Fibroblast of mammary gland (primary cell): ENCODE measurements at places on chromosomes 16 and 17.

DNA sequence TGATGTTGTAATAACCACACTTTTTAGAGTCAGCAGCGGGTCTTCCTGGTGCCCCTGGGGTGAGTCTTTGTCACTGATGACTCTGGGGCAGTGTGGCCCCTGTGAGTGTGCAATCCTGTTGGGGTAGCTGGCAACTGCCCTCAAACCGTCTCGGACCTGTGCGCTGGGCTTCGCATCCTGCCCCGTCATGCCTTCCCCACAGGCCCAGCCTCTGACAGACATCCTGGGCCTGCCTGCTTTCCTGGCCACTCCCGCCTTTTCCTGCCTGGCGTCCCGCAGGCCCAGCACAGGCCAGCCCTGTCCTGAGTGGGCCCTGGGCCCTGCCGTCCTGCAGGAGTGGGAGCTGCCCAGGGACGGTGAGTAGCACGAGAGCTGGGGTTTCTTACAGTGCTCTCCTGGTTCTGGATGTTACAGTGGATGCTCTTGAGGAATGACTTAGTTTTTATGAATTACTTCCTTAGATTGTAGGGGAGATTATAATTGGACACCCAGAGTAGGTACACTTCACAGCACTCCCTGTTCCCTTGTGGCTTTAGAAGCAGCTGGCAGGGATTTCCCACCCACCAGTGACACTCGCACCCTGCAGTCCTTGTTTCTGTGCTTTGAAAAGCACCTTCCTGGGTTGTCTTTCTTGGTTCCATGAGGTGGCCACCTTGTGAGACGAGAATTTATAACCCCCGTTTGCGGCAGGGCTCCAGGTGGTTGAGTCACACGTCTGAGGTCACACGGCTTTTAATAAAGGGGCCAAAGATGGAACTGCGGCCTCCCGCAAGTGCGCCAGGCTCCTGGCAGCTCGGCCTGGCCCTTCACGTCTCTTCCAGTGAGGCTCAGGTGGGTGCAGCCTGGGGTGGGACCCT, 50.0 kb upstream of the CAPN15 start:
- peak; percentile 41 for DNase-seq

GRCh38 chr17:21330436-21331160, 45.6 kb upstream of the KCNJ12 start:
- DNase-seq, result no peak

DNA sequence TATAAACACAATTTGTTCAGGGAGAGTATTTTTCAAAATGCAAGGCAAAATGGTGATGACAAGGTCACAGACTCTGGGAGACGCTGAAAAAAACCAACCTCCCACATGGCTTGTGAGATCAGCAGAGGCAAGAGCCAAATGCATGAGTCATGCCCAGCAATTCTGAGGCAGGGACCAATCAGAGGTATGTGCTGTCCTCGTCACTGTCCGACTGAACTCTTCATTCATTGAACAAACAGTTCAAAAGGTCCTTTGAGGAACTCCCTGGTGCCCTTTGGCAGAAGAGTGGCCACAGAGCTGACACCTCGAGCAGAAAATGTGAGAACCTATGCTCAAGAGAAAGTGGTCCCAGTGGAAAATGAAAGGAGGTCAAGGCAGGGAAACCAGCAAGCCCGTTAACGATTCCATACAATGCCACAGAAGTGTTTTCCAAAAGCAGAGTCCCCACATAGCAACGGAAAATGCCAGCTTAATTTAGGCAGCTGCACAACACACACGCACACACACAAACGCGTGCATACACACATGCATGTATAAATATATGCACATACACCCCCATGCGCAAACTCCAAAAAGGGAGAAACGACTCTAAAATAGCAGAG, 50.9 kb downstream of the CDH11 start:
- peak; percentile 100 for DNase-seq

- peak; percentile 43 for DNase-seq
These were observed 54.6 kb downstream of the WDR45B start for GRCh38 chr17:82593590-82594087.

GRCh38 chr16:56657555-56658326, at the start of gene MT1F:
Gene MT1F, plus strand, starts transcription at chr16:56657959. Its CDS starts 100 bp downstream, at chr16:56658059.
- DNase-seq, result peak; percentile 45

DNA sequence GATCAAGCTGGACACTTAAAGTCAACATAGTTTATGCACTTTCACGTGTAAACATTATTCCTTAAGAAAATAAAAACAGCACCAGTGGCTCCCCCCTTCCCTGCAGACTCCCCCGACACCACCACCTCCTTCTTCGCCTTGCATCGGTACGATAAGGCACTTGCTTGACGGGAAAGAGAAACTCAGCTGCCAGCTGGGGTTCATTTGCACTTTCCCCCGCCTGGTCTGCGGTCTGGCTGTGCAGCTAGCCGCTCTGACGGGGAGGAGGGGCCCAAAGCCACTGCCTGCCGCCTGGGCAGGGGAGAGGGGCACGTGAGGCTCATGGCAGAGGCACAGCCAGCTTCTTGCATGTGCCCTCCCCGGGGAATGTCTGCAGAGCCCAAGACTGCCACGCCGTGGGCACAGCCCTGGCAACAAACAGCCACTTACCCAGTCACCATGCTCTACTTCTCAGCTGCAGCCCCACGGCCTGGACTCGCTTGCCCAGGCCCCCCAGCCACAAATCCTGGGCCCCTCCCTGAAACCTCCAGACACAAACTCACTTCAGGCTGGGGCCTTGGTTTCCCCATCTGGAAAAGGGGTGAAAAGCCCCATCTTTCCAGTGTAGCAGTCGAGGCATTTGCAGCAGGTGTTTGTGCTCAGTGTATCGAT, 16.5 kb upstream of the PRM1 start:
- DNase-seq, result peak; percentile 45

- DNase-seq, result no peak
These were observed 29.0 kb downstream of the KDM8 start for GRCh38 chr16:27232061-27232900.

- peak; percentile 60 for DNase-seq
These were observed 11.0 kb downstream of the ACSM3 start for GRCh38 chr16:20774703-20775362.

GRCh38 chr17:62801553-62802114, 6.5 kb downstream of the MARCHF10 start:
- no peak for DNase-seq

DNA sequence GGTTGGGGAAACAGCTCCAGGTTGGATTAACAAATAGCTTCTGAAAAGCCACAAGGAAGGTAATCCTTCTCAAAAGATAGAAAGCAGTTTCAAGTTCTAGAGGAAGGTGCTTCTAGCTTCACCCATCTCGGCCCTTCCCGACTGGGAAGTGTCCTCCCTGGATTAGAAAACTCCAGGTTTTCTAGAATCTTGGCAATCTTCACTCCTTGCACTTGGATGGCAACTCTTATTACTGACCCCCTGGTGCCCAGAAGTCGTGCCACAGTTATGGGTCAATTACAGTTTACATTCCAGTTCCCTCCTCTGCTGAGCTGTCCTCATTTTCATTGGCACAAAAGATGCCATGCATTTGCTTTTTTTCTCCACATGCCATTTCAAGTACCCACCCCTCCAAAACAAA, 65.6 kb downstream of the SMG6 start:
- DNase-seq, result no peak

DNA sequence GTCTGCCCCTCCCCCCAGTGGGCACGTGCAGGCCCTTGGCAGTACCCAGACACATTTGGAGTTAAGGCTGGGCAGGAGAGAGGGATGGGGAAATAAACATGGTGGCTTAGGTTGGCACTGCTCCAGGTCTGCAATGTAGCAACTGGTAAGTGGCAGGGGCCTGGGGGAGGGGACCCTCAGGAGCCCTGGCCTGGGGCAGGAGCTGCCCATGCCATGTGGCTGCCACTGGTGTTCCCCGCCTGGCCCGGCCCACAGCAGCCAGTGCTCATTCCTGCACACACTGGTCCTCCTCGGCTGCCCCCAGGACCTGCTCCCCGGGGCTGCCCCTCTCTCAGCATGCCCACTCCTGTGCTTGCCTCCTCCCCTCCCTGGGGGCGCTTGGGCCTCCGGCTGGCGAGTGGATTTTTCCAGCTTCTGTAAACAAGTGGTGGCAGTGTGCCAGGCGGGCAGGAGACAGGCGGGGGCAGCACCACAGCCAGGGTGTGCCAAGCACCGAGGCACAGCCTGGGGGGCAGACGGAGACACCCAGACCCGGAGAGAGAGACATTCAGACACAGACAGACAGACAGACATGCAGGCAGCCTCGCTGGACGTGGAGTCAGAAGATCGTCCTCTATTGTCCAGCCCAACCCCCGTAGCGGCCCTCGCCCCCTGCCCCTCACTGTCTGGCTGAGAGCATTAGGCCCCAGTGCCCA, 9.4 kb downstream of the THRA start:
- DNase-seq, result no peak

- DNase-seq, result peak; percentile 65
These were observed 23.2 kb downstream of the VPS53 start for GRCh38 chr17:691423-691822.

DNA sequence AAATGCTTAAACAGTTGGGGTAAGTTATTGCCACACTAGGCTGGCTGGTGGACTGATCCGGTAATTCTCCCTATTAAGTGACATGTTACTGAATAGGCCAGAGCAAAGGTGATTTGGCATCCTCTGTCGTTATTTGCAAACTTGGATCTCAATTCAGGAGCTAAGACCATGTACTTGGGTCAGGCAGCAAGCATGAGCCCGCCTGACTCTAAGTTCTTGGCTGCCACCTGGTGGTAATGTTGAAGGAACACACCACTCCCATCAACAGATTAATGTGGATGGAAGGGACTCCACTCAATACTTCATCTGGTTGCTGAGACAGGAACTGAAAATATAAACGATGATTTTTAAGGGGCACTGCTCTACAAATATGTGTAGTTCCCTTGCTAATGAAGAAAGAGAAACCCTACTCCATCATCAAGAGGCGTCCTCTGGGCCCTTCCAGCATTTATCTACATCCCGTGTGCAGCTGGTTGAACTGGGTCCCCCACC, 70.8 kb downstream of the EMP2 start:
- peak; percentile 84 for DNase-seq

DNA sequence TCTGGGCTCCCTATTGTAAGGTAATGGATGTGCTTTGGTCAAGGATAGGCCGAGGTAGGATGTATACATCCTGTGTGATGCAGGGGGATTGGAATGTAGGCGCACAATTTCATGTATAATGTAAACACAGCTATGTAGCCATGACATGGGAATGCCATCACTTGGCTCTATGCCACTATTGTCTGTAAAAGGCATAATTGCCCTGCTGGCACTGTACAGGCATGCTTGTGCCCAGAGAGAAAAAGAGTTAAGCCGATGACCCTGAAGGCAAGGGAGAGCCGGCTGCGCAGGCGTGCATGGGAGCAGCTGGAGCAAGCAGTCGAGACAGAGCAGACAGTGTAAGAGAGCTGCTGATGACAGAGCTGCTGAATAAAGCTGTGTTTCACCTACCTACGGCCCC, 212.5 kb upstream of the CPHXL start:
- no peak for DNase-seq

- DNase-seq, result no peak
These were observed 672.5 kb upstream of the KIF2B start for GRCh38 chr17:53150101-53150698.

DNA sequence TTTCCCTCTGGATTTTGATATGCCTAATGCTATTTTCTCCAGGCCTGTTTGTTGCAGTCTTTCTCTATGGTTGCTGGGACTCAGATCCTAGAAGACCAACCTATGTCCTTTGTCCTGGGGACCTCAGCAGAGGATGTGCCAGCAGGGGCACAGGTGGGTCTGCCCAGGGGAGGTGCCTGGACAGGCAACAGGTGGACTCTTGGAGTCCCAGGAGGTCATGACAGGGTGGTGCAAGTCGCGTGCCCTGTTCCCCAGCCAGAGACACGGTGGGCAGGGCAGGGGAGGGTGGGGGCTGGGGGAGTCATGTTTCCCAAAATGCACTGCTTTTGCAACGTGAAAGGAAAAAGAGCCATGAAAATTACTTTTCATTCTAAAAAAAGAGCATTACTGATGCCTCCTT, 26.3 kb upstream of the PLLP start:
- no peak for DNase-seq

DNA sequence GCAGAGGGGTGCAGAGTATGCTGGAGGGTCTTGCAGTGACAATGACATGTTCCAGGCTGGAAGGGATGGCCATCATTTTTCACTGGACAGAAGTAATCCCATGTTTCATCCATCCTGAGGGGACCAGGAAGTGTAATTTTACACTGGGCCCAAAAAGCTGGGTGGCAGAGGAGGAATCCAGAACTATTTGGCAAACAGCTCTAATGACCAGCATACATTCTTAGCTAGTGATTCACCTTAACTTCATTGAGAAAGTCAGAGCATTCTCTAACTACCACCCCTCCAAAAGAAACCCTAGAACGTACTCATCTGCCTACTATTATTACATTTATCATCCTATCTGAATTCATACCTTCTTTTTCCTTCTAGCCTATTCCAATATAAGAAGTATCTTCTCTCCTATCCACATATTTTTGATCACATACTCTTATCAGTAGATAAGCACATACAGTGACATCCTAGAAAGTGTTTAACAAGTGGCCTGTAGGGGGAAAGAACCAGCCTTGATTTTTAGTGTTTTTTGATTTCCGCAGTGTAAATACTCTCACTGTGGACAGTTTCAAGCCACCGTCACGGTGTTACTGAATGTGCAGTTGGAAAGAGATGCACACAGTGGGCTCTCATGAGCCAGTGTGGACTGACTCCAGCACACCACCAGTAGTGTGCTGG, 118.1 kb downstream of the FTO start:
- peak; percentile 77 for DNase-seq

GRCh38 chr17:78912082-78912481, 9.1 kb upstream of the CEP295NL start:
- no peak for DNase-seq

DNA sequence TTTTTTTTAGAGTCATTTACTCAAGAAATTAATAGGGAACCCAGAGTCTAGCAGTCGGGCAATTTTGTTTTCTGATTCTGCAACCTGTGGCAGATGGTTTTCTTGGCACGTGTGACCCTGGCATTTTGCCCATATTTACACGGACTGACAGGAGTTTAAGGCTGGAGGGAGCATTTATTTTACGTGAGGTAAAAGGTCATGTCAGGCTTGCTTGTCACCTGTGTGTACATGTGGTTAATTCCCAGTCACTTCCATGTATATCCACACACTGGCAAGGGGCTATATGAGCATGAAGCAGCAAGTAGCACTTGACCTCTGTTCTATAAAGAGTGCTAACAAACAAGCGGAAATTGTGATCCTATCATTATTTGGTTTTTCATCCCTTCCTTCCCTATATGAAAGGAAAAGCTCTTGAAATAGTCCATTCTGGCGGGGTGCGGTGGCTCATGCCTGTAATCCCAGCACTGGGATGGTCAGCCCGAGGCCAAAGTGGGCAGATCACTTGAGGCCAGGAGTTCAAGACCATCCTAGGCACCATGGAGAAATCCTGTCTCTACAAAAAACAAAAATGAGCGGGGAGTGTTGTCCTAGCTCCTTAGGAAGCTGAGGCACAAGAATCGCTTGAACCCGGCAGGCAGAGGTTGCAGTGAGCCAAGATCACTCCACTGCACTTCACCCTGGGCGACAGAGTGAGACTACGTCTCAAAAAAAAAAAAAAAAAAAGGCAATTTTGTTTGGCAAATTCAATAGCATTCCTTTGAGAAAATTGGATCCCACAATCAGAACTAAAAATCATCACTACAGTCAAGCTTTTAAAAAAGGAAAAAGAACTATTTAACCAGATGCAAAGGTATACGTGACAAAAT, 2.1 kb downstream of the SPAG9 start:
- DNase-seq, result peak; percentile 25

GRCh38 chr16:46687486-46687885, 1.5 kb downstream of the VPS35 start:
- DNase-seq, result no peak
